ENCODE measurements at places on chromosomes 1 and 21.

GRCh38 chr1:9291914-9292360 lies 757 bp upstream of the SPSB1 start:
- DNase-seq = no peak

DNA sequence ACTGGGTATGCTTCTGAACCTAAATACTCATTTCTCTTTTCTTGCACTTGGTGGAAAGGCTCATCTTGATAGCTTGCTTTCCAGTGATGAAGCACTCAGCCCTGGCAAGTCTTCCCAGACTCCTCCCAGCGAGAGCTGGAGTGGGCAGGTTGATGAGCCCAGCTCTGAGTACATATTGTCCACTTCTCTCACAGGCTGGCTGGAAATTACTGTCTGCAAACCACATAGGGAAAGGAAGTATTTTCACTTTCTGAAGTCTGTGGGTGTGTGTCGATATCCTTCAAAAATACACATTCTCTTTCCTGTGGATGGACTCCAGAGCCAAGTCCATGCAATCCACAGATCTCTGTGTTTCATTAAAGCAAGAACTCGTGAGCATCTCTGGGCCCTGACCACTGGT lies 38.7 kb upstream of the CNTN2 start:
- no peak for DNase-seq

GRCh38 chr21:16195538-16195910 lies 465.7 kb downstream of the USP25 start:
- DNase-seq = no peak

GRCh38 chr1:233432916-233433315 lies 105.4 kb downstream of the MAP3K21 start:
- DNase-seq = no peak

GRCh38 chr1:182459949-182460348 lies 10.0 kb downstream of the RGSL1 start:
- no peak for DNase-seq

DNA sequence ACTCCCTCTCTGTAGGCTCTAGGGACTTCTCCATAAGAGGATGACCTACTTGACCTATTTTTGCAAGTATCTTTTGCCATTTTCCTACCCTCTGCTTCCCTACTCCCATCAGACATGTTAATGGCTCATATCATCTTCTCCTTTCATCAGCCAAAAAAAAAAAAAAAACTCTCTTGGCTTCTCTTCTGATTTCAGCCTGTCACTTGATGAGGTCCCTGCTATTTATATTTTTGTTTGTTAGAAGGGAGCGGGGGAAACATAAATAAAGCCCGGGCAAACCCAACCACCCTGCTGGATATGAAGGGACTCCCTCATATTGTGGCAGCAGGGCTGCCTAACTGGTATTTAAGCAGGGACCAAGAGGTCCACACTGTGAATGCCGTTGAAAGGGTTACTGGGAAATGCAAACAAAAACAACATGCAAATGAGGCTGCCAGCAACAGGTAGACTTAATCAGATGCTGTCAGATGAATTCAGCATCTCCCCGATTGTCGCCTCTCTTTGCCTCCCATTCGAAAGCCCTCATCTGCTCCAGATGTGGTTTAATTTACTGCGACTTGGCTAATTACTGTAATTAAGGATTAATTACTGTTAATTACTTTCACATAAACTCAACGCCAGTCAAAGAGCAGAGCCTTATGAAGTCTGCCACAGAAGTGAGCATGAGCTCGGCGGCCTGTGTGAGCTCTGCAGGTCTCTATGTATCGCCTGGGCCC lies 172.3 kb downstream of the PBX1 start:
- DNase-seq = no peak

GRCh38 chr21:33373451-33373850 lies 29.8 kb upstream of the IFNGR2 start:
- no peak for DNase-seq

GRCh38 chr1:51100264-51100880 lies 1.7 kb upstream of the C1orf185 start:
- no peak for DNase-seq

GRCh38 chr1:157371826-157372225 lies 180.5 kb downstream of the FCRL5 start:
- no peak for DNase-seq

GRCh38 chr1:161706113-161706481 lies 932 bp upstream of the FCRLA start:
- no peak for DNase-seq

- DNase-seq = no peak
Measured at GRCh38 chr21:15895142-15896106, 165.6 kb downstream of the USP25 start.

DNA sequence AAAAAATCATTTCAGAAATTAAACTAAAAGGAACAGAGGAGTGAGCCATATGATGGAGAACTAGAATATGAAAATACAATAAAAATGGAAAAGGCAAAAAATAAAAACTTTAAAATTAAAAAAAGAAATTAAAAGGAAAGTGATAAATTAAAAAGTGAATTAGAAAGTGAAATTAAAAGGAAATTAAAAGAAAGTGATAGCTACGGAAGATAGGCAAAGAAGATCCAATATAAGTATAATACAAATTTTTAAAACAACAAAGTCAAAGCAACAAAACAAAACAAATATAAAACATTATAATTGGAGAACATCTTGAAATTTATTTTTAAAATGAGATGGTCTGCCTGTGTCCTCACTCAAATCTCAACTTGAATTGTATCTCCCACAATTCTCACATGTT lies 165.8 kb downstream of the GPATCH2 start:
- DNase-seq = no peak

- peak; percentile 41 for DNase-seq
Measured at GRCh38 chr1:27571439-27572018, 32.4 kb downstream of the AHDC1 start.

DNA sequence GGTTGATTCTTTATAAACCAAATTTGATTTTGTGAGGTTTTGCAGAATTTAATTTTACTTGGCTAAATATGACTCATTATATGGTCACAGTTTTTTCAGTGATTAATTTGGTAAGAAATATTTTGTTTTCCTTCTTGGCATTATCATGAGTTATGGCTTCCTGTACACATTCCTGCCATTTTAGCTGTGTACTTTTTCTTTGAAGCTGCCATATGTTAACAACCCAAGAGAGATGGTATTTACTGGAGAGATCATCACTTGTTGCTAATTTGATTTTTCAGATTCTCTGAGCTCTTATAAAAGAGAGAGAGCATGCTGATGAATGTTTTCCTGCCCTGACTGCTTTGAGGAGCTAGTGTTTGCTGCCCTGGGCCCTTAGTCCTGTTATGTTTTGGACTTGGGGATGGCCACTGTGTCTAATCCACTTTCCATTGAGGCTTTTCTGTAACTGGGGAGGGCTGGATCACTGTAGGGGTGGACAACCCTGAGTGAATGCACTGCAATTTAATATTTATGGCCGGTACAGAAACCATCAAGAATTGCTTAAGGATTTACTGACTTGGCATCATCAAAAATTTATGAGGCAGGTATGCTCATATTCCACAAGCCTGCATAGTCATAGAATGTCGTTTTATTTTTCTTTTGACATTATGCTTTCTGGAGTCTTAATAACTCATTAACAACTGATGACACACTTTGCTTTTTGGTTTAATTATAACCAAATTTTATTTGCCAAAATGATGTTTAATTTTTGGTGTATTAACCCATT lies 200.9 kb downstream of the DISC1 start:
- no peak for DNase-seq

DNA sequence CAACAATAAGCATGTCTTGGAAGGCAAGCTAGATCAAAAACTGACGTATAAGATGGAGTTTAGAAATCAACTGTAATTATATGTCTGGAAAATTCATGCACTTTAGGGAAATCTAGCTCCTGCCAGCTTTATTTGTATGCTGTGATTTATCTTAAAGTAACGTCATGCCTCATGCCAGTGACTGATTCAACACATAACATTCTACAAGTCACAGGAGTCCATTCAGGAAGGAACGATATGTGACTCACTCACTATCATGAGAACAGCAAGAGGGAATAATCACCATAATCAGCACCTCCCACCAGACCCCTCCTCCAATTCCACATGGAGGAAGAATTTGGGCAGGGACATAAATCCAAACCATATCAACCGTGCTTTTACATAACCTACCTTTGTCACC lies 682.4 kb upstream of the ADAMTS5 start:
- no peak for DNase-seq

GRCh38 chr1:214683621-214684020 lies 80.6 kb downstream of the CENPF start:
- DNase-seq = no peak

GRCh38 chr1:11062965-11063401 lies 3.2 kb upstream of the SRM start:
- DNase-seq = no peak

DNA sequence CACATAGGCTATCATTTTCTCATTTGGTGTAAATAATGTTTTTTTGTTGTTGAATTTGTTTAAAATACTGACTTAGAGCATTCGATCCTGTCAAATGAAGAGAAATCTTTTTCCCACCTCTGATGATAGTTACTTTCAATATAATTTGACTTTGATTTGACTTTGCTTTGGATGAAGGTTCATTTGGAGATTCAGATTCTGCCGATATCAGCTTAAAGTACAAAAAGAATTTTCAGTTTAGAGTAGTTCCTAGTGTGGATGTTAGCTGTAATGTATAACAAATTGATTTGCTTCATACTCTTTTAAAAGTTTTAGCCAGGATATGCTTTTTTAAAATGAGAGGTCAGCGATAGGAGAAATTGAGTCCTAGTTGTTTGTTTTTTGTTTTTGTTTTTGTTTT lies 9.9 kb downstream of the STX12 start:
- no peak for DNase-seq

- DNase-seq = no peak
Measured at GRCh38 chr21:45392573-45392971, 12.4 kb upstream of the COL18A1 start.

- no peak for DNase-seq
Measured at GRCh38 chr1:63928186-63929105, 154.6 kb downstream of the ROR1 start.

DNA sequence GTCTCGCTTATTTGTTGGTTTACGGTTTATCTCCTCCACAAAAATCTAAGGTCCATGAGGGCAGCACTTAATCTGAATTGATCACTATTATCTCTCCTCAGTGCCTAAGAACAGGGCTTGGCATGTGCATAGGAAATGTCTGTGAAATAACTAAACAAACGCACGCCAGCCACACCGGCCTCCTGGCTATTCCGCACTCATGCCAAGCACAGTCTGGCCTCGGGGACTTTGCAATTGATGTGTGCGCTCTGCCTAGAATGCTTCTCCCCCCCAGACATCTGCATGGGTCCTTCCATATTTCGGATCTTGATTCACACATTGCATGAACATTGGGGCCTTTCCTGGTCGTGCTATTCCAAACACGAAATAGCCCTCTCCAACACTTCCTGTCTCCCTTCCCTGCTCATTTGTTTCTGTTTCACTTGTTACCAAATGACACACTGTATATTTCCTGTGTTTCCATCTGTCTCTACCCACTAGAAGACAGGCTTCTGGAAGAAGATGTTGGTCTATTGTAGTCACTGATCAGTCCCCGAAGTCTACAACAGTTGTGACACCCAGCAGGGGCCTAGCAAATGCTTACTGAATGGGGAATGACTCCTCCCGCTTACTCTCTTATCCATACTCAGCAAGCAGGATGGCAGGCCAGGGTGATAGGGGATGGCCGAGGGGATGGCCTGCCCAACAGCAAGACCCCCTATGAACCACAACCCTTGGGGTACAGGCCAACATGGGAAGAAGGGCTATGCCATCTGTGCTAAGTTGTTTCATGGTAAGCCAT lies 93.9 kb downstream of the GLIS1 start:
- no peak for DNase-seq

GRCh38 chr21:45386728-45387371 lies 18.1 kb upstream of the COL18A1 start:
- no peak for DNase-seq

DNA sequence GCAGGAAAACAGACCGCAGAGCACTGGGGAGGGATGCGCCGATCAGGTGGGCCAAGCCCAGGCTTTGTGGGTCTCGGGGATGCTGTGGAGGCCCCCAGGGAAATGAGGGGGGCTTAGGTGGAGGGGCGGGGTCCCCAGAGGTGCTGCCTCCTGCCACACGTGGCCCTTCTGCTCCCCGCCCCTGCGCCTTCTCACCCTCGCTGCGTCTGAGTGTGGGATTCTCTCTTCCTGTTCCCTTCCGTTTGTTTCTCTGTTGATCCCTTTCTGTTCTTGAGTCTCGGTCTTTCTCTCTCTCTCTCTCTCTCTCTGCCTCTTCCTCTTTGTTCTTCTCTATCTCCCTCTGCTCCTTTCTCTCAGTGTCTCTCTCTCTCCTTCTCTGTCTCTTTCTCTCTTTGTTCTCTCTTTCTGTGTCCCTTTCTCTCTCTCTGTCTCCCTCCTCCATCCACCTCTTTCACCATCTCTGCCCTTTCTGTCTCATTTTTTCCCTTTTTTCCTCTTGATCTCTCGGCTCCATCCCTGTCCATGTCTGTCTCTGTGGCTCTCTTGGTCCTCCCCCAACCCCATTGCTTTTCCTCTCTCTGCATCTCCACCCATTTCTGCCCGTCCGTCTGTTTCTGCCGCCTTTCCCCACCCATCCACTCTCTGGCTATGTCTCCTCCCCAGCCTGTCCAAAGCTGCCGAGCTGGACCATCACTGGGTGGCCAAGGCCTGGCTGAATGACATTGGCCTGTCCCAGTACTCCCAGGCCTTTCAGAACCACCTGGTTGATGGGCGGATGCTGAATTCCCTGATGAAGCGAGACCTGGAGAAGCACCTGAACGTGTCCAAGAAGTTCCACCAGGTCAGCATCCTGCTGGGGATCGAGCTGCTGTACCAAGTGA lies 52.4 kb upstream of the TMEM51 start:
- DNase-seq = no peak

GRCh38 chr1:180606155-180606554 lies 25.7 kb upstream of the XPR1 start:
- DNase-seq = no peak

- DNase-seq = peak; percentile 44
Measured at GRCh38 chr1:22452481-22452957, 868 bp downstream of the ZBTB40 start.

DNA sequence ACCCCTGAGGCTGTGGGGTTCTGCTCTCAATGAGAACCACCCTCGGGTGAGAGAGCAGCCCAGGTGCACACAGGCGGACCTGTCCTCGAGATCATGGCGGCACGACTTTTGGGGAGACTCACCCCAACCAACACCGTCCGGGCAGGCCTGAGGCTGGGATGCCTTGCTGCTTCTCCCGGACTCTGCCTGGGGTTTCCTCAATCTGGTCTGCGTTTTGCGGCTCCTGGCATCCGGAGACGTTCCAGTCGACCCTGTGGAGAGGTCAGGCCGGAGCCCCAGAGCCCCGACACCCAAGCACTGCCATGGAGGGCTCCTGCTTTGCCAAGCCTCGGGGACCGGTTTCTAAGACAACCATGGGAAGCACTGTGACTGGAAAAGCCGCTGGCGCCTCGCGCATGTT lies 3879.7 kb downstream of the SRGAP2C start:
- no peak for DNase-seq

- no peak for DNase-seq
Measured at GRCh38 chr1:28640766-28641165, 2.1 kb downstream of the TAF12 start.

GRCh38 chr21:39312112-39313041 lies 1.1 kb downstream of the BRWD1 start:
- peak; percentile 91 for DNase-seq

All from substantia nigra (tissue), 51 donors.